ENCODE measurements at places on chromosomes 4 and X. TPM values are rescaled to one million over a fixed set of nuclear protein-coding genes. Genes with fewer than 3 reads are reported as not detected.

Gene GPR82
- 0.50 TPM for polyA plus RNA-seq

Gene MAGEA1
- not detected for polyA plus RNA-seq

Gene GUCY1B1
- polyA plus RNA-seq: 5.5 TPM

Gene YY2
- polyA plus RNA-seq: 1.0 TPM

Gene CXCL8
- polyA plus RNA-seq: 11.0 TPM

Gene XKRX
- polyA plus RNA-seq: 5.5 TPM

Gene CSAG3
- polyA plus RNA-seq: 1.3 TPM

Gene TBL1X
- 11.5 TPM for polyA plus RNA-seq

Gene GPR78
- polyA plus RNA-seq: 0.91 TPM

Gene SPATA18
- 3.1 TPM for polyA plus RNA-seq

Gene NUP62CL
- polyA plus RNA-seq: 3.0 TPM

Gene GSX2
- polyA plus RNA-seq: 0.14 TPM

Gene CACNA1F
- 1.8 TPM for polyA plus RNA-seq

Gene RASSF6
- 10.2 TPM for polyA plus RNA-seq

Gene NDNF
- polyA plus RNA-seq: 2.8 TPM

Gene STARD8
- polyA plus RNA-seq: 2.8 TPM

Gene SHOX
- 0.02 TPM for polyA plus RNA-seq

Gene CYLC1
- polyA plus RNA-seq: under 0.01 TPM
